ENCODE measurements at places on chromosomes 12 and 14.
A peak's percentile ranks its signal among the peaks of the same experiment; 100 is the strongest.

DNA sequence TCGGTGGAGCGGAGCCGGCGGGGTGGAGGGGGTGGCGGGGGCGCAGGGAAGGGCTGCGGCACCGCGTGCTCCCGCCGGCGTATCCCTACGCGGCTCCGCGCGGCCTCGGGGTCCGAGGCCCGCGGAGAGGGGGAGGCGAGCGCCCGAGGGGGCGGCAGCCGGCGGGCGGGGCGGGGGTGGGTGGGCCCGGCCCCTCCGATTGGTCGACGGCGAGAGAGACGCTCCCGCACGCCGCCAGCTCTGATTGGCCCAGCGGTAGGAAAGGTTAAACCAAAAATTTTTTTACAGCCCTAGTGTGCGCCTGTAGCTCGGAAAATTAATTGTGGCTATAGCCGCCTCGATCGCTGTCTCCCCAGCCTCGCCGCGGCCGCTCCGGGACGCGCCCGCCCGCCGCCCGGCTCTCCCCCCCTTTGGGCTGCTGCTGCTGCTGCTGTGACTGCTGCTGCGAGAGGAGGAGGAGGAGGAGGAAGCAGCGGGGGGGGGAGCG is at the start of gene FOXG1:
Gene FOXG1, plus strand, starts transcription at position 319 of the 487 bp plus-strand sequence. CDS start 493 bp downstream, outside the sequence.
- no peak for DNase-seq

DNA sequence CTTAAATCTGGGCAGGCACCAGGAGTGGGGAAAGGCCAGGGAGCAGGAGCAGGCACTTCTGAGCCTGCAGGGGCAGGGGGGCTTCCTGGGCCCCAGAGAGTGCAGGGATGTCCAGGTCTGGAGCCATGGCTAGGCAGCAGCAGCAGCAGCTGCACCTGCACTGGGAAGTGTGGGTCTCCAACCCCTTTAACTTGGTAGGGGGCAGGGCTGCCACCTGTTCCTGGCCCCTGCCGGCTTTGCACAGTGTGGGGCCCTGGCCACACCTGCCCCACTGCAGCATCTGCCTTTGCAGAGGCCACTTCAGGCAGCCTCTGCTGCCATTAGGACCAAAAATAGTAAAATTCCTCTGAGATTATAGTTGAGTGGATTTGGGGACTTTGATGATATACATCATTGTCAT is 138.5 kb downstream of the SLC16A7 start:
- no peak for DNase-seq

- no peak for DNase-seq
These were observed 10.9 kb downstream of the PPM1H start for GRCh38 chr12:62924084-62924483.

DNA sequence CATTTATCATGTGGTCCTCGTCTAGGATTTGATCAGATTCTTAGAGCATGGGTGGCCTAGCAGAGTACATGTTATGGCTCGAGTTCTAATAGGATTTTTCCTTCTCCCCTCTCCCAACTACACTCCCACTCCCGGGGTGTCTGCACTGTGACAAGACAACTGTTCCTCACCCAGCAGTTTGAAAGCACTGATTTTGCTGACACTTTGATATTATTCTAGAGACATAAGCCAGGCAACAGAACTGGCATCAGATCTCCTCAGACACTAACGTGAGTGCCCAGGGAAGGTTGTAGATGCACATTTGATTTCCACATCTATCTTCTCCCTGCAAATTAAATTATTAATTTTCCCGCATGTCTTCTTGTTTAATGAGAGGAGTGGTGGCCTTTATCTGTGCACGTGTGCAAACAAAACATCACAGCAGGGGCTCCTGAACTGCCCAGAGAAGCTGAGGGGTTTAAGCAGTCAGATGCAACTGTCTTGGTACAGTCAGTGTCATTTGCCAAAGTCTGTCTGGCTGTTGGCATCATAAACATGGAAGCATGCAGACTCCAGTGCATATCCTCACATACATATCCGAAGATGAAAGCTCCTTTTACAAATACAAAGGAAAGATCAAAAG is 491.8 kb downstream of the NPAS3 start:
- no peak for DNase-seq

DNA sequence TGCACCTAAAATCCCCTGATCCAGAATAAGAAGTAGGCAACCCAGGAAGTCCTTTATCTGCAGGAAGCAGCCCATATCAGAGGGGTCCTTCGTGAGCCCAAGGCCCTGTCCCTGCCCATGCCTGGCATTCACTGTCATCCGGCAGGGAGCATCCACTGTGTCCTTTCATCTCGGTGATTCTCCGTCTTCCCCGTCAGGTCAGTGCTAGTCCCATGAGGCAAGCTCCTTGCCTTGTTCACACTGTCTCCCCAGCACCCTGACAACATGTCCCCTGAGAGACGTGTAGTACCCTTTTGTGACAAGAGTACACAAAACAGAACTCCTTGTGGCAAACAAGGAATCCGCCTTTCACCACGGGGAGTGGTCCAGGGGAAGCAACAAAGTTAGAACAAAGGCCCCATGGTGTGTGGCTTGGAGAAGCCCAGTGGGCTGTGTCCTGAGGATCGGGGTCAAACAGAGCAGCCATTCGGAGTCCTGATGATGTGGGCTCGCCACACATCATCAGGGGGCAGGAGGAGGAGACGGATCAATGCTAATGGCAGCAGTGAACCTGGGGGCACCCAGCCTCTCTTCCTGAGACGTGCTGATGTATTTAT is 112.1 kb downstream of the DICER1 start:
- DNase-seq, result no peak

GRCh38 chr14:83529531-83529930 is 1995.9 kb upstream of the SEL1L start:
- no peak for DNase-seq

GRCh38 chr12:100612606-100613005 is 39.1 kb downstream of the GAS2L3 start:
- DNase-seq, result no peak

- DNase-seq, result no peak
These were observed 12.1 kb downstream of the E2F7 start for GRCh38 chr12:77053259-77053658.

DNA sequence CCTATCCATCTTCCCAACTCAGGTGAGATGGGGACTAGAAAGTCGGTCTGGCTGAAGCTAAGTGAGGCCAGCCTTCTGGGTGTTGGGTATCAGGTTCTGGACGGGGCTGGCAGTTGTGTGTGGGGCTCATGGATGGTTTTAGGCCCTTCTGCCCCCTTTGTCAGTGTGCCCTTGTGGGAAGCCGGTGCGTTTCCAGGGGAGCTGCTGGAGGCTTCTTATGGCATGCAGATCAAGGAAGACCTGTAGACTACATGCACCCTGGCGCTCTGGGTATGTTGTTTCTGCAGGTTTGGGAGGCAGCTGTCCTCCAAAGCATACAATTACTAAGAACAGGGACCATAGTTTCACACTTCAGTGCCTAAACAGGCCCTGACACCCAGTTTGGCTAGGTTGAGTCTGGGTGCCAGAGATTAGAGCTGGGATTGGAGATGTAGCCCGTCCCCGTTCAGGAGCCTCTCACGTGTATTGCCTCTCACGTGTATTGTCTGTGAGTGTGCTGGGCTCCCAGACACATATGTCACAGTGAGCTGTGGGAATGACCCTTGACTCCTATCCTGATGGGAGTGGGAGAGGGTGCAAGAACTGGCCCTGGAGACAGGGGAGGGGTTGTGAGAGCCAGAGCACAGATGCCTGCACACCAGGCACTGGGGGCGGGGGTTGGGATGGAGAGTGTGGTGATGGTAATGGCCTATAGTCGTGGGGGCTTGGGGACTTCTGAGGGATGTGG is 84.4 kb downstream of the SLC25A47 start:
- DNase-seq, result no peak

DNA sequence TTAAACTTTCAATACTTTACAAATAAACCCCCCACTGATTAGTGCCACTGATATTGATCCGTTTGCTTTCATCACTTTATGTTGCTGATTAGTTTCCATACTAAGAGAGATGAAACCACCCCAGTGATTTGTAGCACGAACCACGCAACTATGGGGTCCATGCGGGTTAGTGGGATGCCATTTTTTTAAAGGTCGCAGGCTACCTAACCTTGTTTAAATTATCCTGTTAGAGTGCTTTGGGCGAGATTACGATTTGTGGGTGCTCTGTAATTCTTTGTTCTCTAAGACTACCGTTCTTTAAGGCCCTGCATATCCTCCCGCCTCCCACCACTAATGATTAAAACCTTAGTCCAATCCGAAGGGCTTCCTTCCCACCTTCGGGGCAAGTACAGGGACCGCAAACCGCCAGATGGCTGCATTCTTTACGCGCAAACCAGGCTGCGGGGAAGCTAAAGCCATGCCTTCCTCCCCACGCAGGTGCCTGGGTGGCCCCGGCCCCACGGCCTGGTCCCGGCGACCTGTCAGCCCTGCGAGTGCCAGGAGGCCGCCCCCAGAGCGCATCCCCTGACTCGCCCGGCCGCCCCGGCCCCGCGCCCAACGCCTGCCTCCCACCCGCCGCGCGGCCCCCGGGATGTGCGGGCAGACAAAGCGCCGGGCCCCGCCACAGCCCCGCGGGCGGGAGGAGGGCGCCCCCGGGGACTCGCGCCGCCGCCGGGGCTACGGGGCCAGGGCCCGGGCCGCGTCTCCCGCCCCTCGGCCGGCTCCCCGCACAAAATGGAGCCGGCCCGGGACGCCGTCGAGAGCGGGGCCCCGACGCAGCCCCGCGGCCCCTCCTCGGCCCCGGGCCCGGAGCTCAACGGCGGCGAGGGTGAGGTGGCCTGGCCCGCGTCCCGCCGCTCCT is 759 bp downstream of the NFYB start:
- peak; percentile 33 for DNase-seq
